Neural cell (in vitro differentiated cells): ENCODE measurements at places on chromosomes 13 and 19. TPM values are rescaled to one million over a fixed set of nuclear protein-coding genes. Genes with fewer than 3 reads are reported as not detected.

Gene SERP2
- polyA plus RNA-seq = 14.8 and 15.4 TPM in 2 replicates

Gene POU4F1
- not detected in 2 replicates for polyA plus RNA-seq

Gene ZNF574
- polyA plus RNA-seq = 7.0 and 11.0 TPM in 2 replicates

Gene SIGLEC5
- not detected in 2 replicates for polyA plus RNA-seq

Gene FCER2
- polyA plus RNA-seq = not detected in 2 replicates

Gene USHBP1
- 0.59 TPM in 1 of 2 replicates, not detected in the other for polyA plus RNA-seq

Gene FGF14
- 35.6 and 36.4 TPM in 2 replicates for polyA plus RNA-seq

Gene NDUFB7
- polyA plus RNA-seq = 615 and 696 TPM in 2 replicates

Gene LINGO3
- 1.2 and 2.7 TPM in 2 replicates for polyA plus RNA-seq

Gene KLK10
- 0.73 TPM in 1 of 2 replicates, not detected in the other for polyA plus RNA-seq

Gene CD37
- polyA plus RNA-seq = not detected in 2 replicates

Gene FPR1
- not detected in 2 replicates for polyA plus RNA-seq

Gene GPR4
- 0.25 TPM in 1 of 2 replicates, not detected in the other for polyA plus RNA-seq

Gene CGB8
- polyA plus RNA-seq = not detected in 2 replicates

Gene REX1BD
- polyA plus RNA-seq = 214 and 277 TPM in 2 replicates

Gene PLIN5
- polyA plus RNA-seq = 1.0 and 1.3 TPM in 2 replicates

Gene SOX1
- polyA plus RNA-seq = 13.2 and 18.5 TPM in 2 replicates

Gene ZNF490
- 6.1 and 6.7 TPM in 2 replicates for polyA plus RNA-seq

Gene C1QTNF9
- not detected in 2 replicates for polyA plus RNA-seq

Gene MATK
- polyA plus RNA-seq = 2.6 and 4.1 TPM in 2 replicates

Gene B3GNT3
- not detected in 2 replicates for polyA plus RNA-seq

Gene EPSTI1
- polyA plus RNA-seq = not detected in 2 replicates

Gene MISP3
- 3.7 and 8.2 TPM in 2 replicates for polyA plus RNA-seq

Gene CGB3
- not detected in 2 replicates for polyA plus RNA-seq

Gene THSD8
- polyA plus RNA-seq = not detected in 2 replicates

Gene DNASE2
- 0.59 TPM in 1 of 2 replicates, not detected in the other for polyA plus RNA-seq

Gene POGLUT2
- polyA plus RNA-seq = 31.7 and 51.7 TPM in 2 replicates

Gene HSPBP1
- 61.1 and 86.8 TPM in 2 replicates for polyA plus RNA-seq

Gene ARRDC5
- polyA plus RNA-seq = not detected in 2 replicates

Gene CEACAM7
- polyA plus RNA-seq = not detected in 2 replicates

Gene ZNF578
- polyA plus RNA-seq = 0.47 and 1.1 TPM in 2 replicates

Gene ATP4A
- polyA plus RNA-seq = 0.34 TPM in 1 of 2 replicates, not detected in the other

Gene FAM124A
- 3.0 and 4.7 TPM in 2 replicates for polyA plus RNA-seq

Gene TEKTIP1
- 1.2 TPM in 1 of 2 replicates, not detected in the other for polyA plus RNA-seq

Gene SELENOV
- 1.3 TPM in 1 of 2 replicates, not detected in the other for polyA plus RNA-seq

Gene SLC10A2
- not detected in 2 replicates for polyA plus RNA-seq
